ENCODE measurements at places on chromosomes 16 and 17.

- DNase-seq = no peak
These were observed at the start of gene P2RX1 for GRCh38 chr17:3915995-3916696. Gene P2RX1 (minus strand): TSS chr17:3916465. CDS start chr17:3916225, 240 bp downstream.

- no peak for DNase-seq
These were observed 82.4 kb downstream of the ANKRD11 start for GRCh38 chr16:89407925-89408300.

DNA sequence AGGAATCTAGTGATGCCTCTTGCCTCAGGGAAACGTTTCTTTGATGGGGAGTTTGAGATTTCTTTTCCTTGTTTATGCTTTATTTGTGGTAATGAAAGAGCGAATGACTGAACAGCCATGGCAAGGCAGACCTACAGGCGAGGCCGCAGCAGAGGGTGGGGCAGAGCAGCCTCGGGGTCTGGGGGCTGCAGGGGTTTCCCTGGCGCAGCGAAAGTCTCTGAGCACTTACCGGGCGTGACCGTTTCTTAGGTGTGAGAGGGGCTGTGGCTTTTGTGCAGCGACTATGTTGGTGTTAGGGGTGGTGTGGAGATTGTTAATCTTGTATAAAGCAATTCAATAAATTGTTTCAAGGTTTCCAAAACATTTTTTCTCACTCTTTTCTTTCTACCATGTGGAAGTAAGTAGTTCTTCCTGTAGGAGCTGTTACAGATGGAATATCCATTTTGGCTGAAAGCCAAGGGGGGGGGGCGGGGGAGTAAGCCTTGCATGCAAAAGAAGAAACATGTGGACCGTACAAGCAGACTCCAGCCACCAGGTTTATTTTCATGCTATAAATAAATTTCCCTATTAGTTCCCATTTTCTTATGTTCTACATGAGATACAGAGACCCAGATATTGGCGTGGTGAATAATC lies 34.8 kb downstream of the UBN1 start:
- DNase-seq = peak; percentile 23

DNA sequence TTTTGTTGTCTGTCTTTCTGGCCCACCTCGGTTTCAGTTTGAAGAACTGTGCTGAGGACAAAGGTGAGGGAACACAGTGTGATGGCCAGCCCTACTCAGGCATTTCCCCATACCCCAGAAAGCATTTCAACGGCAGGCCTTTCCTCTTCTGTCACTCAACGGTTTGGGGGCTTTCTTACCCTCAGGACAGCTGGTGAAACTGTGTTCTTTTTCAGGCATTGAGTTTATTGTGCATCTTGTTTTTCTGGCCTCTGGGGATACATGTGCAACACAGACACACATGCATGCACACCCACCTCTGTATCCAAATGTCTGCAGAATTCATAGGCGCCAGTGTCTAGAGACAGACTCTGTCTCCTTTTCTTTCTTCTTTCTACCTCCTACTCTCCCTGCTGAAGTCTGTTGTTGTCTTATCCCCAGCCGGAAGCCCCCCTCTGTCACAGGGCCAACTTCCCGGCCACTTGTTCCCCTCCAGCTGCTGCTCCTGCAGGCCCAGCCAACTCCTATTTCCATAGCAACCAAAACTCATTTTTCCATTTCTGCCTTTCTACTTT lies 17.0 kb downstream of the CHD9 start:
- DNase-seq = no peak

GRCh38 chr16:70704586-70704985 lies 18.7 kb upstream of the MTSS2 start:
- DNase-seq = no peak

GRCh38 chr17:7021993-7022778 lies 664 bp upstream of the BCL6B start:
- no peak for DNase-seq

DNA sequence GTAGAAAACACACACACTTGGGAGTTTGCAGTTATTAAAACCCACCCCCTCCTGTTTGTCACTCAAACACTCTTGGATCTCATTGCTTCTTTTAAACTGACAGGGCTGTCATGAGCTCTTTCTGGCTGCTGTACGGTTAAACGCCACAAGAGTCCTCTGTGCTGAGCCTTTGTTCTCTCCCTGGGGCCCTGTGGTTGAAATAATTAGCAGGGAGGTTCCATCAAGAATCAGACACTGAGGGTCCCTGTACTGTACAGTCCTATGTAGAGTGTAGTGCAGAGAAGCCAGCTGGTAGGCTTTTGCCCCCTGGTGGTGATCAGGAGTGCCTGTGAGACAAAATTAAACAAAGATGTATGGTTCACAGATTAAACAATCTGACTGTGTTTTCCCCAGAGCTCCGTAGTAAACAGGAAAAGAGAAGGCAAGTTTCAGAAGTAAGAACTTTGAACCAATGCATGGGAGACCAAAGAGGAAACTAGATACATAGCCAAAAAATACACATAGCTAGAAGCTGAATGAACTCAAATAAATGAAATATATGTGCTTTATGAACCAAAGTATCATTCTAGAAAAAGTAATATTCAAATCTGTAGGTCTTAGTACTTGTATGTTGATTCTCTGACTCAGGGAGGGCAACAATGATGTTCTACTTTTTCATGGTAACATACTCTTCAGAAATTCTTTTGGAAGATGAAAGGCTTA lies 1.4 kb upstream of the SSH2 start:
- DNase-seq = no peak

DNA sequence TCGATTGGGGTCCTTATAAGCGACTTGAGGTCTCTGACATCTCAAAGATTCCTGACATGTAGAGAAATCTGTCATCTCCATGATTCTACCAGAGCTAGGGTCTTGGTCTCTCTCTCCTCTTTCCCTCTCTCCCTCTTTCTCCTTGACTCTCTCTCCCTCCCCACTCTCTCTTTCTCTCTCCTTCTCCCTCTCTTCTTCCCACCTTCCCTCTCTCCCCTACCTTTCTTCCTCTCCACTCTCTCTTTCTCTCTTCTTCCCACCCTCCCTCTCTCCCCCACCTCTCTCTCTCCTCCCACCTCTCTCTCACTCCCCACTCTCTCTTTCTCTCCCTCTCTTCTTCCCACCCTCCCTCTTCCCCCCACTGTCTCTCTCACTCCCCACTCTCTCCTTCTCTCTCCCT lies 32.6 kb downstream of the B4GALNT2 start:
- no peak for DNase-seq

- DNase-seq = no peak
These were observed 1.8 kb upstream of the ALG1 start for GRCh38 chr16:5069854-5070253.
